B cell (primary cell): ENCODE measurements at places on chromosomes 6 and 20.

- no peak for DNase-seq
Measured at GRCh38 chr6:34319471-34319885, 70.7 kb upstream of the SMIM29 start.

DNA sequence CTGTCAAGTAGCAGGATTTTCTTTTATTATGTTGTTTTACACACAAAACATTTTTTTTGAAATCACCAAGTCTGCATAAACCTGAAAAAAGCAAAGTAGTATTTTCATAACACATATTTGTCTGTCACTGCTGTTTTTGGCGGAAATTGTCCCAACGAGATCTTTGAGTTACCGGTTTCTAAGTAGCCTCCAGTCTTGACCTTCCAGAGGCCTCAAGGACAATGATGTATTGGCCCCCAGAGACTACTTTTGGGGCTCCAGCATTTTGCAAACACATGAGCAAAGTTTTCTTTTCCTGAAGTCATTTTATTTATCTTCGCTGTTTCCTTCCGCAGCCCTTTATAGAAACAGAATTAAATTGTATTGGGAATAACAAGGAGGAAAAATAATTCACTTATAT lies 862.6 kb downstream of the KIF16B start:
- DNase-seq: no peak

DNA sequence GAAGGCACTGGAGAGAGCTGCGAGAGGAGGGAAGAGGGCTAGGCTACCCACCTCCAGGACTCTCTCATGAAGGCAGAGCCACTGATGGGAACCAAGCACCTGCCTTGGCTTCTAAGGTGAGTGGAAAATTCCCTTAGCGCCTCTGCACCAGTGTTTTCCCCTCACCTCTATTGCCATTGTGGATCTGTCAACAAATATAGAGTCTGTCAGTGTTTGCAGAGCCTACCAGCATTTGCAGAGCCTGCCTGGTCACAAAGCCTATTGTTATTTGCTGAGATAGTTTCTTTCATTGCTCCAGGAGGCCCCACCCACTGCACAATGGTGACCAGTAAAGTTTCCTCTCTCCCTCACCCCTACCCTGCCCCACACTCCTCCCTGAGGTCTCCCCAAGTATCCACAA lies 141.9 kb downstream of the MRPL14 start:
- DNase-seq: no peak

DNA sequence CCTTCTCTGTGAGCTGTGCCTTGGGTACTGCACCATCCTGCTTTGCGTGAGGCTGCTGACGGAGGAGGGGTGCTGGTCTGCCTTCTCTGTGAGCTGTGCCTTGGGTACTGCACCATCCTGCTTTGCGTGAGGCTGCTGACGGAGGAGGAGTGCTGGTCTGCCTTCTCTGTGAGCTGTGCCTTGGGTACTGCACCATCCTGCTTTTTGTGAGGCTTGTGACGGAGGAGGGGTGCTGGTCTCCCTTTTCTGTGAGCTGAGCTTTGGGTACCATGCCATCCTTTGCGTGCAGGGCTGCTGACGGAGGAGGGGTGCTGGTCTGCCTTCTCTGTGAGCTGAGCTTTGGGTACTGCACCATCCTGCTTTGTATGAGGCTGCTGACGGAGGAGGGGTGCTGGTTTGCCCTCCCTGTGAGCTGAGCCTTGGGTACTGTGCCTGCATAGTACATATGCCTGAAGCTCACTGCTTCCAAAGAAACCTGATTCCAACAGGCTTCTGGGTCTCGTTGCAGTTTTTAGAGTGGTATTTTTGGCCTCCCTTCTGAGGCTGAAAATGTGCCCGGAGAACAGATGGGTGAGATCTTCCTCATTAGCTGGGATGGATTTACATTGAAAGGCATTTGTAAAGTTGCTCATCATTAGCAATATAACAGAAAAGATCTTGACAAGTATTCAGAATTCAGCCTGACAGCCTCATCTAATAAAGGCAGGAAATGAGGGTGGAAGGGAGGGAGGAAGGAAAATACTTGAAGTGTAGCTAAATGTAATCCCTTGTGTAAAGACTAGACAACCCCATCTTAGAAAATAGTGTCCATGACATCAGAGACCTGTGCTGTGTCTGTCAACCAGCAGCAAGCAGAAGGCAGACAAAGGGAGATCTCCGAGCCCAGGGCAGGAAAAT lies 46.8 kb upstream of the UNC93A start:
- DNase-seq: no peak

- DNase-seq: no peak
Measured at GRCh38 chr6:79797912-79798311, 149.4 kb downstream of the ELOVL4 start.

- no peak for DNase-seq
Measured at GRCh38 chr6:158514176-158514575, 45.7 kb upstream of the TMEM181 start.

GRCh38 chr6:103516336-103516735 lies 1343.4 kb downstream of the HACE1 start:
- DNase-seq: no peak

DNA sequence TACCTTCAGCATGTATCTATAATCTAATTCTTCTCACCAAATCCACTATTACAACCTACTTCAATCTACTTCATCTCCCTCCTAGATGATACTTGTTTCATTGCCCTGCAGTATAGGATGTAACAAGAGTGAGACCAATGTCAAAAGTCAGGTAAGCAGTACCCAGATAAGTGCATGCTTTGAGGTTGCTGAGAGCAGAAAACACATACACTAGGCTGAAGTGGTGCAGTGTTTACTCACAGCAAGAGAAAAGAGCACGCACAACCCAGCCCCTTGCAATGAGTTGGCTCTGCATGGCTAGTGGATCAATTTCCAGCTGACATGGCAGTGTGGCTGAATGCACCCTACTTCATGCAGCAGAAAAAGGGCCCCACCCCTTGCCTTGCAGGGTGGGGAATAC lies 199.9 kb downstream of the EPHA7 start:
- DNase-seq: no peak

DNA sequence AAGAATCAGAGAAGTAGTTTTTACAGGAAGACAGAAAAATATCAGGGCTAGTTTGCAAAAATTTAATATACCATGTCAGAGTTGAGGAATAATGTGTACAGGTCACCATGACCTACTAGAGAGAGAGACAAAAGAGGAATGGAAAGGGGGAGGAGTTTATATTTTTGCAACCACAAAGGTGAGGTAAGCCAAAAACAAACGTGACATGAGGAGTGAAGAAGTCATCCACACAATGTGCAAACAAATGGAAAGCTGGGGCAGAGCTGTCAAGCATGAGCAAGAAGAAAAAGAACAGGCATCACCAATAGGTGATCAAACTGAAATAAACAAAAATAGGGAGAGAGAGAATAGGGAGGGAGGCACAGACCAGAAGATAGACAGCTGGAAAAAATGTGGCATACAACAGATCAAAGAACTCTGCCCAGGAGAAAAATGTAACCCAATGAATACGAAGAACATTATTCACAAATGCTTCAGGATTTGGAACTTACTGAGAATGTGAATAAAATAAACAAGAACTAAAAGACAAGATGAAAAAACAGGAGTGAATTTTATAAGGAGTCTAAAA lies 15.5 kb downstream of the RARS2 start:
- no peak for DNase-seq

DNA sequence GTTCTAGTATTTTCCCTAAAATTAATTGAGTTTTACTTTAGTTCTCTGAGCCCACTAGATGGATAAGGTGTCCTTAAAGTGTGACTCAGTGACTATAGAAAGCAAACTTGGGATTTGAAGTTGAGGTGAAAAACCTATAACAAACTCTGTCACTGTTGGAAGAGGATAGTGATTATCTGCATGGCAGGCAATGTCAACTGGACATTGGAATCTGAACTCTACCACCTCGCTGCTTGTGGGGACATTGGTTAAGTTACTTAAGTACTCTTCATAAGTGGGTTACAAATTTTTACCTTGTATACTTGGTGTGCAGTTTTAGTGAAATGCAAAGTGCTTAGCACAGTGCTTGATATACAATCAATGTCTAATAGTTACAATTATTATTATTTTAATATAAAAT lies 87.9 kb upstream of the B3GAT2 start:
- no peak for DNase-seq
